Activated gamma-delta T cell (primary cell): ENCODE measurements at places on chromosomes 12 and 14.

DNA sequence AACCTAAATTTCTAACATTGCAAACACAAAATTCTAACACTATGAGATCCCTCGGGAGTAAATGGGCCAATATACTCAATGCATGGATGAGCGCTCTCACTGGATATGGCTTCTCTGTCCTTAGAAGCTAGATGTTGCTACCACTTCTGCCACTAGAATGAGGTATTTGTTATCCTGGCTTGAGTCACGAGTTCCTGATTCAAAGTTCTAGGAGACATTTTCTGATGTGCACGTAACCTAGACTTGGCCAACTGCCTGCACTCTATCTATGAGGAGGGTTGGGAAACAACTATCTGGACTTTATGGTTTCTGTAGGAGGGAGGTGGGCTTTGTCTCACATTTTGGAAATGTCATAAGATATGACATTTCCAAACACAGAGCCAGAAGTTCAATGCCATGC, 37.6 kb downstream of the FERMT2 start:
- DNase-seq = no peak

DNA sequence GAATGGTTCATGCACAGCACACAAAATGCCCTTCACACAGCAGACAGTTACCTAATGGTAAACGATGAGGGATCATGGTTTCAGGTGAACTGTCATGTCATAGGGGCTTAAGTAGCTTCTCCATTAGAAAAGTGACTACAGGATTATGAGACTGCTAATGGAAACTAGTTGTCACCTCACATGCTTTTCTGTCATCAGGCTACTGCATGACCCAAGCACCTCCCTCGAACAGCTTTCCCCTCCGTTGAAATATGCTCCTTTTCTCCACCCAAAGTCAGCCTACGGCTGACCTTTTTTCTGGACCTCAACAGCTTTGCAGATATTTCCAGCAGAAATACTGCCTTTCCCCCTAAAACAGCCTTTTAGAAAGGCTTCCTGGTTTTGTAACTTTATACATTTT, 467.3 kb downstream of the EGLN3 start:
- DNase-seq = no peak

DNA sequence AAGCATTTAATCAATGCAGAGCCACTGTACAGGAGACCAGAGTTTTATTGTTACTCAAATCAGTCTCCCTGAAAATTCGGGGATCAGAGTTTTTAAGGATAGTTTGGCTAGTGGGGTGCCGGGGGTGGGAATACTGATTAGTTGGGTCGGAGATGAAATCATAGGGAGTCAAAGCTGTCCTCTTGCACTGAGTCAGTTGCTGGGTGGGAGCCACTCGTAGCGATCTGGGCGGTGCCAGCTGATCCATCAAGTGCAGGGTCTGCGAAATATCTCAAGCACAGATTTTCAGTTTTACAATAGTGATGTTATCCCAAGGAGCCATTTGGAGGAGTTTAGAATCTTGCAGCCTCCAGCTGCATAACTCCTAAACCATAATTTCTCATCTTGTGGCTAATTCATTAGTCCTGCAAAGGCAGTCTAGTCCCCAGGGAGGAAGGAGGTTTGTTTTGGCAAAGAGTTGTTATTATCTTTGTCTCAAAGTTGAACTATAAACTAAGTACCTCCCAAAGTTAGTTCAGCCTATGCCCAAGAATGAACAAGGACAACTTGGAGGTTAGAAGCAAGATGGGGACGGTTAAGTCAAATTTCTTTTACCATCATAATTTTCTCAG, 169.4 kb upstream of the PLEKHG7 start:
- no peak for DNase-seq

DNA sequence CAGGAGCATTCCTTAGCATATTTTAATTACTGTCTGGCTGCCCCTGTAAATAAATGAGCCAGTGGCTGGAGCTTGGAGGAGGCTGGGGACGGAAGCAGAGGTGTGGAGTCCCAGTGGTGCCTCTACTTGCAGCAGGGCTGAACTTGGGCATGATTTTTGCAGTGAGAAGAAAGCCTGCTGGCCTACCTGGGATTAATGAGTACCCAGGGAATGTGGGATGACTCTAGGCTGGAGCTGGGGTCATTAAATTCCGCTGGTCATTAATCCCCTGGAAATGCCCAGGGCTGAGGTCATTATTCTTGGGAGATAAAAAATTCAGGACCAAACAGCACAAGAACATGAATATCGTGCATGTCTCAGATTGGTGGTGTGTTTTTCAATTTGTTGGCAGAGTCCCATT, 753.3 kb downstream of the VRK1 start:
- DNase-seq = no peak

GRCh38 chr12:76471579-76471978, 88.0 kb downstream of the OSBPL8 start:
- DNase-seq = no peak
